ENCODE measurements at places on chromosomes 12 and 14.
A peak's percentile ranks its signal among the peaks of the same experiment; 100 is the strongest.

DNA sequence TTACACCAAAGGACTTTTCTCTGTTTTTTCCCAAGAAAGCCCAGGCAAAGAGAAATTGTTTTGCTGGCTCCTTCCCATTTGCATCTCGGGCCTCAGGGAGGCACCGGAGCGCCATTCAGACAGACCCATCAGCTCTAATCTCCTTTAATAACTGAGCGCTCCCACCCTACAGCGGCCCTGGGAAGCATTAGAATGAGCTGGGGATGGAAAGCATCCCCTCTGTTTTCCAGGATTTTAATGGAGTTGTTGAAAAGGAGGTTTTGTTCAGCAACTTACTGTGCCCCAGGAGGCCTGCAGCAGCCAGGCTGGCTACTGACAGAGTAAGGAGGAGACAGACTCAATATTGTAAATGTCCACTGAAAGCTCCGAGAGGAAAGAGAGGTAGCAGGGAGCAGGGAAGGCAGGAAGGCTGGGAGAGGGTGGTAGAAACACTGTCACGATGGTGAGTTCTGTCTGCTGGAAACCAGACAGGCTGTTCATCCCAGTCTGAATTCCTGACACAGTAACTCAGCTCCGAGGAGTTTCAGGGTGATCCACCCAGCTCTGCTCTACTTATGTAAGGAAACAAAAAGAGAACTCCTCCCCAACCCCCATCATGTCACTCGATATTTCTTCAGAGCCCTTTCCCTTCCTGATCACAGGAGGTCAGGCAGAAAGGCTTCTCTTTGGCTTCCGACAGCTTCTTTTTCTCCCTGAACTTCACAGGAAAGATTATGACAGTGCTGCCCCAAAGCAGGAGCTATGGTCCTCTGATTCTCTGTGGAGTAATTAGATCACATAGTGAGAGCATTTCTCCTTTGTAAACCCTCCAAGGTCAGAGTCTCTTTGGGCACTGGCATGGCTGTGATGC is 62.5 kb upstream of the TMEM132D start:
- DNase-seq, result no peak

GRCh38 chr12:106132175-106133135 is 6.3 kb downstream of the NUAK1 start:
- DNase-seq, result no peak

DNA sequence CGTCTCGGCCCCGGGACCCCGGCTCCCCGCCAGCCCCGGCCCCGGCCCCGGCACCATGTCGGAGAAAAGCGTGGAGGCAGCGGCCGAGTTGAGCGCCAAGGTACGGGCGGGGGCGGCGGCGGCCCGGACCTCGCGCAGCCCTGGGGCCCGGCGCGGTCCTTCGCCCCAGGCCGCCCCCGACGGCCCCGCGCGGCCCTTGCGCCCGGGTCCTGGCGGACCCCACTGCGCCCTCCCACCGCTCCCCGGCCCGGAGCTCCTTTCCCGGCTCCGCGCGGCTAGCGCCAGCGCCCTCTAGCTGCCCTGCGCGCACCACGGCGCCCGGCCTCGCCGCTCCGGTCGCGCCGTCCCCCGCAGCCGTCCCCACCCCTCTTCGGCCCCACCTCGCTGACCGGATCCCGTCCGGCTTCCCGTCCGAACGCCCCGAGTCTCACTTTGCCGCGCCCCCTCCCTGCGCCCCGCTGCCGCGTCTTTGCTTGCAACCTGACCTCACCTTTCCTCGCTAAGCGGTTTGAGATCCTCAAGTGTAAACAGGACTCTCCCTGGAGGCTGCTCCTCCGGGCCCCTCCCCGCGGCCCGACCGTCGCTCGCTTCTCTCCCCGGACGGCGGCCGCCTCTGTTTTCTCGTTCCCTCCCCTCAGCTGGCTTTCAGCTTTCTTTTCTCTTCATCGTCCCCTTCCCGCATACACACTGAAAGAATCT is 637 bp downstream of the PTMS start:
- DNase-seq, result peak; percentile 14

- no peak for DNase-seq
These were observed 6.4 kb downstream of the LUM start for GRCh38 chr12:91104812-91105466.

DNA sequence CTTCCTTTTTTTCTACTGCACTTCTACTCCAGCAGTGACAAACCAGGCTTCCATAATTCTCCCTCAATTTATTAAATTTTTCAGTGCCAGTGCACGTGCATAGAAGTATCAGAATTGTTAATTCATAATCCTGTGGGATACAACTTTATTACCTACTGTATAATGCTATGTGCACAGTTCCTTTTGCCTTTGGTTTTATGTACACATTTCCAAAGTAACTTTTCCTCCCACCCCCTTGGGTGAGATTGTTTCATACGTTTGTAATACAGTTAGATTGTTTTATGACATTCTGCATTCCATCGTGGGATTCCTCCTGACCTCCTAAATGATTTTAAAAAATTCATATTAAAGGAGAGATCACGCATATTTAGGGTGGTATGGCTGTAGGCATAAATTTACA is 128.1 kb downstream of the TTC6 start:
- no peak for DNase-seq

DNA sequence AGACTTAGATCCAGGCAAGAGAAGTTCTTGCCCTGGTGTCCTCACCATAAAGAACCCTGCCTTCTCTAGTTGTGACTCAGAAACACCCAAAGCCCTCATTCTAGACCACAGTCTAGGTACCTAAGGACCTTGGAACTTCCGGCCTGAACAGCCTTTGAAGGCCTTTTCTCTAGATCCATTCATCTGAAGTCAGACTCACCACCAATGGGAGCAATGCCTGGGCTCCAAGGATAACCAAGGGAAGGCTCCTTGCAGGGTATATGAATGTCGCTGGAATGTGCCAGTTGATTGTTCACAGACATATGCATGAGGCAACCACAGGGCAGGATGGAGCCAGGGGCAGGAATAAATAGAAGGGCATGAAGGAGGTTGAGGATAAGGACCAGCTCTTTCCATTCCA is 86.3 kb downstream of the PLCZ1 start:
- no peak for DNase-seq

DNA sequence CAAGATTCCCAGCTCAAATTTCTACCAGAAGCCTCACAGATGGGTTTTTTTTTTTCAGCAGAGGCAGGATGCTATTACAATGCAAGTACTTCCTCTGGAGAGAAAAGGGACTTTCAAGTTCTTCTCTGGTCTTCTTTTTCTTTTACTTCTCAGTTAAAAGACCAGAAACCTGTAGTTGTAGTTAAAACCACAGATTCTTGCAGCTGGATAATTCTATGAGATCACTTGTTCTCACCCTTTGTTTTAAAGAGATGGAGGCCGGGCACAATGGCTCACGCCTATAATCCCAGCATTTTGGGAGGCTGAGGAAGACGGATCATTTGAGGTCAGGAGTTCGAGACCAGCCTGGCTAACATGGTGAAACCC is 47.6 kb upstream of the OVCH1 start:
- DNase-seq, result no peak

DNA sequence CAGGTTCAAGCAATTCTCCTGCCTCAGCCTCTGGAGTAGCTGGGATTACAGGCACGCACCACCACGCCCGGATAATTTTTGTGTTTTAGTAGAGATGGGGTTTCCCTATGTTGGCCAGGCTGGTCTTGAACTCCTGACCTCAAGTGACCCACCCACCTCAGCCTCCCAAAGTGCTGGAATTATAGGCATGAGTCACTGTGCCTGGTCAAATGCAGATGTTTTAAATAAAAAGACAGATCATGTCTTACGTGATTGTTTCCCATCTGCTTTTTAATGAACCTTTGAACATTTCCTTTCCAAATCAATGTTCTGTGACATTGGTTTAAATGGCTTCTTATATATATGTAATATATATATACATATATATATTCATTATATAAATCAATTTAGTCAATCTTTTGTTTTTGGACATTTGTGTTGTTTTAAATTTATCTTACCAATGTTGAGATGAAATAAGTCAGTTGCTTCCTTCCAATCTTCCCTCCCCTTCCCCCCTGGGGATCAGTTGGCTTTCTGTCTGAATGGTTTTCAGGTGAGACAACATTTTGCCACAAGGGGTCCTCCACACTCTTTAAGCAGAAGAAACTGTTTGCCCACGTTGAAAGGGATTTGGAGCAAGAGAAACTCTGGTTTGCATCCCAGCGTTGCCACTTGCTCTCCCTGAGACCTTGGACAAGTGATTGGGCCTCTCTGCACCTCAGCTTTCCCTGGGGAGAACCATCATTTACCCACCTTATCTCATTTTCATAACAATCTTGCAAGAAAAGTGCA is 47.6 kb upstream of the RBM19 start:
- peak; percentile 33 for DNase-seq

GRCh38 chr12:32499048-32499447 is 99.7 kb downstream of the FGD4 start:
- no peak for DNase-seq

DNA sequence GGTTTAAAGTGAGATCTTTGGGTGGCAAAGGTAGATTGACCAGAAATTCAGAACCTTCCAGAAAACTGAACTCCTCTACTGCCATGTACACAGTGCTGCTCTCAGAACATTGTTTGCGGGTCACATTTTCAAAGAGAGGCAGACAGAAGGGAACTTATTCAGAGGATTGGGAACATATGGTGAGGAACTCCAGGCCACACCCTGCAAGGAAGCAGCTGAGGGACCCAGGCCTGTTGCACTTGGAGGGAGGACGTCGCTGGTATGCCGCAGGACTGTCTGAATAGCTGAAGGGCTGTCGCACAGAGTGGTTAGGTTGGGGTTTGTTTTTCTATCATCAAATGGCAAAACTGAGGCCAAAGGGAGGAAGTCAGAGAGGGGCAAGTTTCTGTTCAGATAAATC is 441.1 kb downstream of the DPF3 start:
- DNase-seq, result no peak

- peak; percentile 6 for DNase-seq
These were observed 100.8 kb downstream of the PPM1A start for GRCh38 chr14:60349663-60350365.

Data from fibroblast of skin of left biceps (primary cell).